ENCODE measurements at places on chromosomes 6 and 20.
A peak's percentile ranks its signal among the peaks of the same experiment; 100 is the strongest.

DNA sequence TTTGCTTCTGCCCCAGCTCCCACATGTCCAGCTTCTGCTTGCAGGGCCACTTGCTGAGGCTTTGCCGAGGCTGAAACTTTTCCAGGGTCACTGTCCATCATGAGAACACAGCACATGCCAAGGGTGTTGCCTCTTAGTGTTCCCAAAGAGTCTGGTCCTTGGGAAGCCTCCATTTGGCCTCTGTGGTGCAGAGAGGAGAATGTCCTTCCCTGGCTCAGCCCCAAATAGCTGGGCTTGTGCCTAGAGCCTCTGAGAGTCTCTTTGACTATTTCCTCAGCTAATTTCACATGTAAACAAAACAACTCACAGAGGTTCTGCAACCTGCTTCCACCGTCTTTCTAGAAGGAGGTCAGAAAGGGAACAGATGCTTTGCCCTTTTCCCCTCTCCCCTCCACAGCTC, 40.4 kb upstream of the RAB23 start:
- H3K27ac ChIP-seq = no peak overlapping the region
- H3K36me3 ChIP-seq = no peaks in the 10 kb centered on the region
- no peak overlapping the region for H3K4me3 ChIP-seq
- peaks cover 11% of the 10 kb centered on the region for H3K27me3 ChIP-seq

DNA sequence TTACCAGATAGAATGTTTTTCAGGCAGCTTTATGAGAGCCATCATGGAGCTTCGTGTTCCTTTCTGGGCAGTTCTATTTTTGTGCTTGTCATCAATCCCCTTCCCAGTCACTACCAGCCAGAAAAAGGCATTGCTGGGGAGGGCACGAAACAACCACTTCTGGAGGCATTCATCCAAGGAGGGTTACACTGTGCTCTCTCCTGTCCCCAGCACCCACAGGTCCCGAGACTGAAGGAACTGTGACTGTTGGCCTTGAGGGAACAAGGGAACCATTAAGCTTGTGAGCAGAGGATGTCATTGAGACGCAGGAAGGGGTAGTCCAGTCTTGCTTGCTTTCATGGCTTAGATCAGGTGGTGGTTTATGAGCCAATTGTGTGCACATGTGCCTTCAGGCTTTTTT, 20.1 kb upstream of the ENPP5 start:
- no peaks in the 10 kb centered on the region for H3K36me3 ChIP-seq
- peaks cover 28% of the 10 kb centered on the region for H3K27me3 ChIP-seq
- H3K4me1 ChIP-seq = no peaks in the 10 kb centered on the region
- H3K27ac ChIP-seq = no peak overlapping the region
- H3K4me3 ChIP-seq = no peak overlapping the region
- DNase-seq = no peak

GRCh38 chr20:57716202-57716601, 6.4 kb upstream of the PMEPA1 start:
- H3K27me3 ChIP-seq = peaks cover 3% of the 10 kb centered on the region
- H3K4me3 ChIP-seq = no peak overlapping the region
- H3K4me1 ChIP-seq = peaks cover 24% of the 10 kb centered on the region

DNA sequence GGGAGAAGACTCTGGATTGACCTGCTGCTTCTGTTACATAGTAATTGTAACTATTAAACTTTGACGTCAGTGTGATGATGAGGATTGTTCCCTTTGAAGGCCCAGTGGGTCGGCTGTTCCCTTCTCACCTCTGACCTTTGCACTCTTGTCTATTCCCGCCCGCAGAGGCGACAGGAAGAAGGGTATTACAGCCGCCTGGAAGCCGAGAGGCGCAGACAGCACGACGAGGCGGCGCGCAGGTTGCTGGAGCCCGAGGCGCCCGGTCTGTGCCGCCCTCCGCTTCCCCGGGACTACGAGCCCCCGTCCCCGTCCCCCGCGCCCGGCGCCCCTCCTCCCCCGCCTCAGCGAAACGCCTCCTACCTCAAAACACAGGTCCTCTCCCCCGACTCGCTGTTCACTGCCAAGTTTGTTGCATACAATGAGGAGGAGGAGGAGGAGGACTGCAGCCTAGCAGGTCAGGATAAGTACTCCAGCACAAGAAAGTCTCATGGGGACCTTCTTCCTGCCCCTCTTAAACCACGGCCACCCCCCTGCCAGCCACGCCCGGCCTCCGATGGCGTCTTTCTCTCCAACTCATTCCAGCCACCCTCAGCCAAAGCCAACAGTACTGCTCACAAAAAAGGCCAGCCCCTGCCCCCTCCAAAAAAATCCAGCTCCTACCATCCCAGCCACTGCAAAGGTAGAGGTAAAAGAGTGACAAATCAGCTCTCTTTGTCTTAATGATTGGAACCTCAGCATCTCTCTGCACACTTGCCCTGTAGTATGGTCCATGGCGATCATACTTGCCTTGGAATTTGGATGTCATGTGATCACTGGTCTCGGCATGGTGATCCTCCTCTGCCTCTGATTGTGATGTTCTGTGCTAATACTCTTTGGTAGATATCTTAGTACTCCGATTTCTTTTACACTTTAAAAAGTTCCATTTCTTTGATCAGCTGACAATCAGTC, 31.6 kb upstream of the KIF25 start:
- H3K4me3 ChIP-seq = no peak overlapping the region
- peaks cover 4% of the 10 kb centered on the region for H3K36me3 ChIP-seq
- no peak for DNase-seq
- H3K27ac ChIP-seq = no peak overlapping the region
- no peaks in the 10 kb centered on the region for H3K4me1 ChIP-seq
- no peaks in the 10 kb centered on the region for H3K27me3 ChIP-seq

GRCh38 chr20:34547844-34548613, 10.5 kb upstream of the MAP1LC3A start:
- H3K27me3 ChIP-seq = peaks cover 4% of the 10 kb centered on the region
- no peak for DNase-seq
- H3K4me3 ChIP-seq = no peak overlapping the region
- no peaks in the 10 kb centered on the region for H3K36me3 ChIP-seq
- H3K27ac ChIP-seq = no peak overlapping the region

DNA sequence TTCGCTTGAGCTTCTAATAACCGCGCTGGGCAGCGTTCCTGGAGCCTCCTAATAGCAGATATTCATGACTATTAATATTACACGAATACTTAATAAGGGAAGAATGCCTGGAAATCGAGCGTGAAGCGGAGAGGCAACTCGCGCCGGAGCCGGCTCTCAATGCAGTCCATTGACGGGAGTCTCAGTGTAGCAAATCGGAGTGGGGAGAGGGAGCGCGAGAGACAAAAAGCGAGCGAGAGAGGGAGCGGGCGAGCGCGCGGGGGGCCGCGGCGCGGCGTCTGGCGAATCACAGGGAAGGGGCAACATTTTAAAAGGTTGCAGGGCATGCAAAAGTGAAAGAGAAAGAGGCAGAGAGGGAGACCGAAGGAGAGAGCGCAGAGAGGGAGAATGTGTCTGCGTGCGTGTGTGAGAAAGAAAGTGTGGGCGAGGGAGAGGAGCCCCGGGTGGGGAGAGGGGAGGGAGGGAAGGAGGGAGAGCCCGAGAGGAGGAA, 2.9 kb downstream of the TFAP2A start:
- peaks cover 39% of the 10 kb centered on the region for H3K4me1 ChIP-seq
- peak overlapping the region; percentile 57 for H3K27ac ChIP-seq
- H3K27me3 ChIP-seq = peaks cover 94% of the 10 kb centered on the region
- peak overlapping the region; percentile 84 for H3K4me3 ChIP-seq

GRCh38 chr20:1855690-1856089, 39.5 kb upstream of the SIRPA start:
- H3K4me1 ChIP-seq = peaks cover 6% of the 10 kb centered on the region
- H3K27me3 ChIP-seq = peaks cover 17% of the 10 kb centered on the region
- no peaks in the 10 kb centered on the region for H3K36me3 ChIP-seq
- no peak overlapping the region for H3K27ac ChIP-seq

DNA sequence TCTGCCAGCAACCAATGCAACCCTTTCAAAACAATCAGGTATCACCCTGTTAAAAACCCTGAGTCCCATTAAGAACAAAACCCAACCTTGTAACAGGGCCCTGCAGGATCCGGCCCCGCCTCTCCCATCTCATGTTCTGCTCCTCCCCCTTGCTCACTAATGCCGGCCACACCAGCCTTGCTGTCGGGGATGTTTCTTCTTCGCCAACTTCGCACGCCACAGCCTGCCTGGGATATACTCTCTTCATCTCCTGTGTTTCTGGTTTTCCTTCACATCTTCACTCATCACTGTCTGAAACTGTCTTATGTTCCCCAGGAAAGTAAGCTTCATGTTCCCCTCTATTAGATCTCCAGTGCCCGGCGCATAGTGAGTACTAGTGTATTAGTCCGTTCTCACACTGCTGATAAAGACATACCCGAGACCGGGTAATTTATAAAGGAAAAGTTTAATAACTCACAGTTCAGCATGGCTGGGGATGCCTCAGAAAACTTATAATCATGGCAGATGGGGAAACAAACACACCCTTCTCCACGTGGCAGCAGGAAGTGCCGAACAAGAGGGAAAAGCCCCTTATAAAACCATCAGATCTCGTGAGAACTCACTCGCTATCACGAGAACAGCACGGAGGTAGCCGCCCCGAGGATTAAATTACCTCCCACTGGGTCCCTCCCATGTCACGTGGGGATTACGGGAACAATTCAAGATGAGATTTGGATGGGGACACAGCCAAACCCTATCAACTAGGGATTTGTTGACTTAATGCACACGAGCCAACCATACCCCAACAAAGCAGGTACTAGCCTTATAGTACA, 5.1 kb downstream of the TP53RK start:
- DNase-seq = no peak
- no peak overlapping the region for H3K27ac ChIP-seq
- peaks cover 53% of the 10 kb centered on the region for H3K36me3 ChIP-seq
- H3K4me3 ChIP-seq = no peak overlapping the region
- H3K27me3 ChIP-seq = no peaks in the 10 kb centered on the region

- peaks cover 20% of the 10 kb centered on the region for H3K27me3 ChIP-seq
- peaks cover 10% of the 10 kb centered on the region for H3K4me1 ChIP-seq
- no peak overlapping the region for H3K4me3 ChIP-seq
- no peak for DNase-seq
These were observed 55.9 kb upstream of the HDDC2 start for GRCh38 chr6:125357515-125358256.

DNA sequence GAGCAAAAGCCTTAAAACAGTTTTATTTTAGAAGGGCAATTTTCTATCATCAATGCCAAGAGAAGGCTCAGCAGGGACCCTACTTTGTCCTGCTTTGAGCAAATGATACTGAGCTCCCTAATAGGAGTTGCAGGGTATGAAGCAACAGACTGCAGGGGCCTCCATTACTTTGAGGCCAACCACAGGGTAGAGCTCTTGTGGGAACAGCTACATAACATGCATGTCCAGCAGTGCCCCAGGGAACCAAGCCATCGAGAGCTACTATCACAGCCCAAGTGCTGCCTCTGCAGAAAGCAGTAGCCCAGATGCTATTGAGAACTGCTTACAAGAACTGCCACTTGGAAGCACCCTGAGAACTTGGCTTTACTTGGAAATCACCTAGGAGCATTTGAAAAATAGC, 222.1 kb downstream of the LAMA2 start:
- H3K36me3 ChIP-seq = no peaks in the 10 kb centered on the region
- DNase-seq = no peak
- H3K27ac ChIP-seq = no peak overlapping the region
- no peaks in the 10 kb centered on the region for H3K4me1 ChIP-seq

- no peak for DNase-seq
- H3K27me3 ChIP-seq = no peaks in the 10 kb centered on the region
- H3K4me1 ChIP-seq = no peaks in the 10 kb centered on the region
- H3K36me3 ChIP-seq = no peaks in the 10 kb centered on the region
- no peak overlapping the region for H3K27ac ChIP-seq
- H3K4me3 ChIP-seq = no peak overlapping the region
These were observed 310.4 kb downstream of the TFAP2B start for GRCh38 chr6:51129043-51129442.

- no peaks in the 10 kb centered on the region for H3K36me3 ChIP-seq
- no peaks in the 10 kb centered on the region for H3K4me1 ChIP-seq
- no peak for DNase-seq
- H3K4me3 ChIP-seq = no peak overlapping the region
These were observed 636.5 kb upstream of the PTCHD4 start for GRCh38 chr6:48747471-48747870.

- H3K27ac ChIP-seq = no peak overlapping the region
- peaks cover 98% of the 10 kb centered on the region for H3K27me3 ChIP-seq
- H3K4me1 ChIP-seq = peaks cover 20% of the 10 kb centered on the region
These were observed 29.2 kb downstream of the TFAP2A start for GRCh38 chr6:10385524-10386132.

DNA sequence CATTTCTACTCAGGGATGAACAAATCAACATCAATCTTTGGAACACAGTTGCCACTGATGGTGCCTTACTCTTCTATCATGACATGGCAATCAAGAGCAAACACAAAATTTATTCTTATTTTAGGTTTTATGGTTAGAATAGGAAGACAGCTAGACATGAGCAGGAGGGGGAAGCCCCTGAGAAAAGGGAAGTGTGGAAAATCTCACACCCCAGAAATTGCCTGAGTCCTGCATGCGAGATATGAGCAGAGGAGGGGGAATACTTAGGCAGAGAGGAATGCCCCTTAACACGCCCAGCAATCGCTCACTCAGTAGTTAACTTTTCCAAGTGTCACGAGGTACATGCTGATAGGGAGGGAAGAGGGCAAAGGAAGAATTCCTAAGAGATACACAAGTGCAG, 79.3 kb downstream of the PLG start:
- H3K4me1 ChIP-seq = no peaks in the 10 kb centered on the region
- no peak overlapping the region for H3K27ac ChIP-seq
- no peaks in the 10 kb centered on the region for H3K36me3 ChIP-seq
- DNase-seq = no peak
- H3K4me3 ChIP-seq = no peak overlapping the region

GRCh38 chr6:6331946-6332601, 11.6 kb upstream of the F13A1 start:
- DNase-seq = no peak
- peaks cover 14% of the 10 kb centered on the region for H3K27me3 ChIP-seq
- H3K4me3 ChIP-seq = no peak overlapping the region
- no peak overlapping the region for H3K27ac ChIP-seq
- no peaks in the 10 kb centered on the region for H3K36me3 ChIP-seq

DNA sequence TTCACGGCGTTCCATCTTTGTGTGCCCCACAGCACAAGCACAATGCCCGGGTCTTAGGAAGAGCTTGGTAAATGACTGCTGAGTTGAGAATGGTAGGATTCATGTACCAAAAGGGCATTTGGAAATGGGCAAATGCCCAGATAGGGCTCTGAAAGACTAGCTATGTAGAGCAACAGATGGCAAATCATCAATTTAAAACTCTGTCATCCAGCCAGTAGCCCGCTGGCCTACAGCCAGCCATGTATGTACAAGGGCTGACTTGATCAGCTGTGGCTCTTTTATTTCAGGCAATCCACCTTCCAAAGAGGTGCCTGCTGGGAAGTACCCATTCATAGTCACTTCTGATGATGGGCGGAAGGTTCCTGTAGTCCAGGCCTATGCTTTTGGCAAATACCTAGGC, 35.1 kb downstream of the NT5E start:
- no peak overlapping the region for H3K27ac ChIP-seq
- DNase-seq = no peak
- no peak overlapping the region for H3K4me3 ChIP-seq
- H3K4me1 ChIP-seq = peaks cover 17% of the 10 kb centered on the region
- H3K36me3 ChIP-seq = no peaks in the 10 kb centered on the region
